Nephron progenitor cell (in vitro differentiated cells): ENCODE measurements at places on chromosomes 2 and 18.

GRCh38 chr18:3029215-3029952 lies 16.4 kb upstream of the LPIN2 start:
- DNase-seq = no peak

DNA sequence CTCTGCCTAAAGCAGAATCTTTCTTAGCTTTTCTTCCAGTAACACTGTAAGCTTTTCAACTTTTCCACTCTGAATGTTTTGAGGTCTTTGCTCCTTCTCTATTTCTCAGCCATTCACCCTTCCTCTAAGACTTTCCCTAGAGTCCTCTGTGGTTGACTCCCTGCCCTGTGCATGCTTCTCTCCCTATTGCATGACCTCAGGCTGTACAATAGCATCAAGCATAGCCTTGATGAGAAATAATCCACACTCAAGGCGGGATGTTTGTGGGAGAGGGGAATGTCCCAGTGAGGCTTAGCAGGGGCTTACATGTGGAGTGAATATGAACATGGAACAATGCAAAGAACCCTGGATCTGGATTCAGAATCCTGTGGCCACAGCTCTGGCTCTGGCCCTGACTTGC lies 48.4 kb upstream of the IGFBP5 start:
- no peak for DNase-seq

- no peak for DNase-seq
Measured at GRCh38 chr2:170088776-170089175, 89.2 kb upstream of the MYO3B start.

DNA sequence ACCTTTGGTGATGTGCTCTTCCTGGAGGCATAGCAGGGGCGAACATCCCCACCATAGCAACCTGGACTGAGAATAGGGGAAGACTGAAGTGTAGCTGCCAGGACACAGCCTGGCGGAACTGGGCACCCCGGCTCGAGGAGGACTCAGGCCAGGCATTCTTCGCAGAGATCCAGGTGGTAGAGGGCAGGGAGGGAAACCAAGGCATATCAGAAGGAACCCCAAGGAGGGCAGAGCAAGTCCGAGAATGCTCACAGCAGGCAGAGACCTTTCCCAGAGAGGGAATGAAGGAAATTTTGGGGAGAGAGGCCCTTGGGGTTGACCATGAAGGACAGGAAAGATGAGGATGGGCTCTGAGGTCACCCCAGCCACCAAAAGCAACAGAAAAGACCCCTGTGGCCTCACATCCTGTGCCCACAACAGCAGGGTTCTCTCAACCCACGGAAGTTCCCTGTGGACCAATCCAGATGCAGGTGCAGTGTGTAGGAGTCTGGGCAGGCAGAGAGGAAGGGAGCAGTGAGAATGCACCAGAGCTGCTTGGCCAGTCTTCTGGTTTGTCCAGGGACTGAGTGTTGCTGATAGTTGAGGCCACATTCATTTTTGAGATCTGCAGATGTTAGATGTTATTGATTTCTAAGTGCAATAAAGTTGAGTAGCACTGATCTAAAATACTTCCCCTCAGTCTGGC lies 136.9 kb downstream of the PXDN start:
- no peak for DNase-seq

GRCh38 chr18:78086931-78087330 lies 837.3 kb downstream of the GALR1 start:
- DNase-seq = no peak
